Esophagus mucosa (tissue), 1 donor: ENCODE measurements at places on chromosomes 11 and 22. TPM values are rescaled to one million over a fixed set of nuclear protein-coding genes. Genes with fewer than 3 reads are reported as not detected.

Gene GGTLC3
- not detected for total RNA-seq

Gene MS4A6E
- total RNA-seq: not detected

Gene SERPING1
- 16.7 TPM for total RNA-seq

Gene TKFC
- total RNA-seq: 46.0 TPM

Gene FXYD2
- total RNA-seq: not detected

Gene KRTAP5-9
- total RNA-seq: 0.36 TPM

Gene GLYATL1
- 0.44 TPM for total RNA-seq

Gene CD248
- 4.0 TPM for total RNA-seq

Gene APOA4
- total RNA-seq: not detected

Gene GSTT2B
- total RNA-seq: 6.5 TPM

Gene APOBEC3A
- total RNA-seq: 5.3 TPM

Gene CASP4
- total RNA-seq: 77.3 TPM

DNA sequence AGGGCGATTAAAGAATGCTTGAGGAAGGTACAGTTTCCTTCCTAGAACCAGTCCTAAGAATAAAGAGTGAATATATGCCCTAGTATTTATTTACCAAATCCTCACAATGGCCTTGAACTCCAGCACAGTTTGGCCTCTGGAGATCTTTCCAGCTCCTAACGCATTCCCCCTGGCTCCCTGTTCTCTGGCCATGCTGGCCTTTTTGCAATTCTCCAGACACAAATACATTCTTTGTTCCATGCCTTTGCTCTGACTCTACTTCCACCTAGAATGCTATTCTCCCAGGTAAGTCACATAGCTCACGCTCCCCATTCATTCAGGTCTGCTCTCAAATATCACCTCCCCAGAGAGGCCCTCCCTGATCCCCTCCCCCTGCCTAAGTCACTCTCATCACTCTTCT is 3.7 kb upstream of the DGKZ start:
- ATAC-seq: no peak

DNA sequence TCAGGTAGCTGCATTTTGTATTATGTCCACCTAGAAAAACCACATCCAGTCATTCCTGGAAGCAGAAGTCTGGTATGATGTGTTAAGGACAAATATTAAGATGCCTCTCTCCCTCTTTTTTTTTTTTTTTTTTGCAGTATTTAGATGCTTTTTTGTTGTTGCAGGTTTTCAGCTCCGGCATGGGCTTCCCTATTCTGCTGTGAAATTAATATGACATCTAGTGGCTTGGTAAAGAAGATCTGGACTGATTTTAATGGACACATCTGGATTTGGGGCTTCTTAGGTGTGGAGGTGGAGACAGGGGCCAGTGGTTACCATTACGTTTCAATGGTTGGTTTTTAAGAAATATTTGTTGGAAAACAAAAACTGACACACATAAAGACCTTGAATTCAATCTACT is 47.5 kb upstream of the RASSF10 start:
- no peak for ATAC-seq

- ATAC-seq: no peak
These were observed 10.1 kb downstream of the ACO2 start for GRCh38 chr22:41478891-41479521.

- ATAC-seq: no peak
These were observed 48.4 kb downstream of the FAM118A start for GRCh38 chr22:45358127-45358526.

- no peak for ATAC-seq
These were observed 1078.0 kb downstream of the NTM start for GRCh38 chr11:132448334-132448995.

GRCh38 chr11:37109286-37109585 is 511.2 kb upstream of the RAG2 start:
- no peak for ATAC-seq

GRCh38 chr22:46437671-46438440 is 99.6 kb downstream of the CELSR1 start:
- ATAC-seq: no peak

GRCh38 chr11:95147364-95147905 is 57.8 kb downstream of the ENDOD1 start:
- ATAC-seq: peak; percentile 42

GRCh38 chr11:47723041-47723440 is 7.9 kb upstream of the AGBL2 start:
- no peak for ATAC-seq

- no peak for ATAC-seq
These were observed 83.1 kb upstream of the NCAM1 start for GRCh38 chr11:112878033-112878601.

DNA sequence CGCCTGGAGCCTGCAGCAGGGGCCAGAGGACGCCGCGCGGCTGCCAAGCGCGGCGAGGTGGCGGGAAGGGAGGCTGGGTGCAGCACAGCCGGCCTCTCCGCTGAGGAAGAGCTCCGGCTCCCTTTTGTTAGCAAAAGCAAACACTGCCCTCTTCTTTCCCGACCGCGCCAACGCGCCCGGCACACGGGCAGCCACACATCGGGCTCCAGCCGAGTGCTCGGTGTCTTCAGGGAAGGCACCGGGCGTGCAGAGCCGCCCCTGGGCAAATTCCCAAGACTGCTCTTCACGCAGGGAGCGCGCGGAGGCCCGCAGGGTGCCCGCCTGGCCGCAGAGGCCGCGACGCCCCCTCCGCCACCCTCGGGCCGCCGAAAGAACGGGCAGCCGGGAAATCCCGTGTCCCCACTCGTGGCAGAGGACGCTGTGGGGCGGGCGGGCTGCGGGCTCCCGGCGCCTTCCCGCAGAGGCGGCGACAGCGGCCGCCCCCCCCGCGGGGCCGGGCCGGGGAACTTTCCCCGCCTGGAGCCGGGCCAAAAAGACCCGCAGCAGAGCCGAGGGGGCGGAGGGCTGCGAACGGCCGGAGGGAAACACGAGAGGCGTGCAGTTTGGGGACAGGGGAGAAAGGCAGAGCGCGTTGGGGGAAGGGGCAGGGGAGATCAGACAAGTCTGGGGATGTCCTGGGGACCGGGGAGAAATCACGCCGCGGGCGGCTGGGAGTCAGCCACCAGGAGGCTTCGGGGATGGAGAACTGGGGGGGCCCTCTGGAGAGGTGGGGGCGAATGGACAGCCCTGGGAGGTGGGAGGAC is 931 bp downstream of the CADM1 start:
- peak; percentile 39 for ATAC-seq

GRCh38 chr11:128692753-128693415 is 988 bp upstream of the FLI1 start:
- peak; percentile 25 for ATAC-seq

DNA sequence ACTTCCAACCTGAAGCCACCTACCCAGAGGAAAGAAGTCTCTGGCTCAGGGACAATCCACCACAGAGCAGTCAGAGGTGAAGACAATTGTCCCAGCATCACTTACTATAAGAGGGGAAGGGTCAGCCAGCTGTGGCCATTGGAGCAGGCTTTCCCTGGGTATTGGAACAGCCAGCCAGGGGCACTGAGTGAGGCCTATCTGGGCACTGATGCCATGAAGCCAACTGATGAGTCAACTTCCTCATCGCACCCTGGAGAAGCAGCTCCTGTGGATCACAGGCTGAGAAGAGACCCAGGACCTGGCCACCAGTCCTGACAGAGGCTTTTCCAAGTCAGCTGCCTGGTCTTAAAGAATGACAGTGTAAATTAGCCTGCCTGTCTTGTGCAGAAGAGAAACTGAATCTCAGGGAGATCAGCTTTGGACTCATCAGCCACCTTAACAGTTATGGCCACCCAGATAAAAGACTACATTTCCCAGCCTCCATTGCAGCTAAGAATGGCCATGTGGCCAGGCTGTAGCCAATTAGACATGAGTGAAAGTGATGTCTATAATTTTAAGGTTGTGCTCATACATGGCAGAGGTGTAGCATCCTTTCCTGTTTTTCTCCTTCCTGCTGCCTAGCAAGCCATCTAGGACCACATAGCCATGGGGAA is 19.0 kb downstream of the CHST1 start:
- ATAC-seq: peak; percentile 78

- ATAC-seq: no peak
These were observed 60.4 kb upstream of the ZBED5 start for GRCh38 chr11:10918275-10918674.

- ATAC-seq: no peak
These were observed 92.0 kb downstream of the ZC3H12C start for GRCh38 chr11:110185121-110185591.

GRCh38 chr11:47964546-47964945 is 15.8 kb upstream of the PTPRJ start:
- ATAC-seq: no peak

DNA sequence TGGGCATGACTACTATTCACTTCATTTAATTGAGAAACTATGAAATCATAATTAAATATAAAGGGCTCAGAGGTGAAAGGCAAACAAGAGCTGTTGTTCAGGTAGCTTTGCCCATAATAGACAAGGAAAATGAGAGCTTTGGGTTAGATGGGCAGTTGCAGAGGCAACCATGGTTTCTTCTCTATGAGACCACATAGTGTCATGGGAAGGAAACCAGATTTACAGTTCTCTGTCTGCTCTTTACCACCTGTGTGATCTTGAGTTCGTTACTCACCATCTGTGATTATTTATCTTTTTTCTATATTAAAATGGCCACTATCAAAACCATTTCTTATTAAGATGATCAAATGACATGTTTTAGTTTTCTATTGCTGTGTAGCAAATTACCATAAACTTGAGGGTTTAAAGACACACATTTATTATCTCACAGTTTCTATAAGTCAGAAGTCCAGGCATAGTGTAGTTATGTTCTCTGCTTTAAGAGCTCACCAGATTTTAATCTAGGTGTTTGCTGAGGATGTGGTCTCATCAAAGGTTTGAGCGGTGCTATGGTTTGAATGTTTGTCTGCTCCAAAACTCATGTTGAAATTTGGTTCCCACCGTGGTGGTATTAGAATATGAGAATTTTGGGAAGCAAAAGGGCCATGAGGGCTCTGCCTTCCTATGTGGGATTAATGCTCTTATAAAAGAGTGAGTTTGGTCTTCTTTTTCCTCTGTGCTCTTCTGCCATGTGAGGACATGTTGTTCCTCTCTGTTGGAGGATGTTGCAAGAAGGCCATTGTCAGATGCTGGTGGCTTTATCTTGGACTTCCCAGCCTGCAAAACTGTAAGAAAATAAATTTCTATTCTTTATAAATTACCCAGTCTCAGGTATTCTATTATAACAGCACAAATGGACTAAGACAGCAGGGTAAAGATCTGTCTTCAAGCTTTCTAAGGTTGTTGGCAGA is 38.2 kb downstream of the OR2AG2 start:
- ATAC-seq: no peak

DNA sequence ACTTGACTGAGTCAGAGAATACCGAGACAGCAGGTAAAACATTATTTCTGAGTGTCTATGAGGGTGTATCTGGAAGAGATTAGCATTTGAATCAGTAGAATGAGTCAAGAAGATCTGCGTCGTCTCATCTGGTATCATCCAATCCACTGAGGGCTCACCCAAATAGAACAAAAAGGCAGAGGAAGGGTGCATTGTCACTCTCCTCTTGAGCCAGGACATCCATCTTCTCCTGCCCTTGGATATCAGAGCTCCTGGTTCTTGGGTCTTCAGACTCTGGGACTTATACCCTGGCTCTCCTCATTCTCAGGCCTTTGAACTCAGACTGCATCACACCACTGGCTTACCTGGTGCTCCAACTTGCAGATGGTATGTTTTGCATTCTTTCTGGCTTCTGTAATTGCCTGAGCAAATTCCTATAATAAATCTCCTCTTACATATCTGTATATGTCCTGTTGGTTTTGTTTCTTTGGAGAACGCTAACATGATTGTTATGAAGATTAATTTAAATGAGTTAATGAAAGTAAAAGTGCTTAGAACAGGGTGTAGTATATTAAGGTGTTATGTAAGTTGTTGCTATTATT is 49.3 kb downstream of the ME3 start:
- peak; percentile 91 for ATAC-seq
